Uterus (tissue), 4 donors: ENCODE measurements at places on chromosomes 1 and 21. TPM values are rescaled to one million over a fixed set of nuclear protein-coding genes. Genes with fewer than 3 reads are reported as not detected.

DNA sequence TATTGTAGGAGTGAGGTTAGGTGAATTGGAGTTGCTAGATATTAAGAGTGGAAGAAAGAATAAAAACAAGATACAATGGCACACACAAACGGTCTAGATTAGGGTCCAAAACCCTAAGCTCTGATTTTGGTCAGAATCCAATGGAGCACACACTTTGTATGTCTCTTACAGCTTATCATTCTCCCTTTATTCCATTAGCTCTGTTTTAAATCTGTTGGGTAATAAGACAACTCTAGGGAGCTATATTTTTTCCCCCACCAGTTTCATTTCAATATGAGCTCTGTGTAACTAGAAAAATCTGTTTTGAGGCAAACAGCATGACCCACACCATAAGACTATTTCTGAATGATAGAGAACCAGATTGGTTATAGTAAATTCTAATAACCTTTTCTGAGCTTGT, 465.6 kb downstream of the ADGRL2 start:
- no peaks in the 10 kb centered on the region for H3K27me3 ChIP-seq
- no peaks in the 10 kb centered on the region for H3K36me3 ChIP-seq
- no peak overlapping the region for H3K4me3 ChIP-seq
- no peak overlapping the region for H3K27ac ChIP-seq
- DNase-seq: no peak

DNA sequence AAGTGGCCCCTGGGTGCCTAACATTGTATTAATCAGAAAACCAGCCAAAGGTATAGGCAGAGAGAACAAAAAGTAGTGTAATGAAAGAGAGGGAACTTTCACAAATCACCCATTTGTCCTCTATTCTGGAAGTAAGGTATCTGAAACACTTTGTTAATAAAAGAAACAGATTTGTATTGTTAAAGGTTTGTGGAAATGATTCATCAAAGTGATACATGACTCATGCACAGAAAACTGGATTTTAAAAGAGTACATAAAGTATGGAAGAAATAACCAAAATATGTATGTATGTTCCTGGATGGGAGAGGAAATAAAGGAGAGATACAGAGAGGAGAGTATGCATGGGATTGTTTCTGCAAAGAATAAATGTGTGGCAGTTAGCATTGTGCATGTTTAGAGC, 126.8 kb downstream of the RGS21 start:
- H3K27me3 ChIP-seq: no peaks in the 10 kb centered on the region
- H3K4me3 ChIP-seq: no peak overlapping the region
- no peak for DNase-seq
- H3K36me3 ChIP-seq: no peaks in the 10 kb centered on the region

DNA sequence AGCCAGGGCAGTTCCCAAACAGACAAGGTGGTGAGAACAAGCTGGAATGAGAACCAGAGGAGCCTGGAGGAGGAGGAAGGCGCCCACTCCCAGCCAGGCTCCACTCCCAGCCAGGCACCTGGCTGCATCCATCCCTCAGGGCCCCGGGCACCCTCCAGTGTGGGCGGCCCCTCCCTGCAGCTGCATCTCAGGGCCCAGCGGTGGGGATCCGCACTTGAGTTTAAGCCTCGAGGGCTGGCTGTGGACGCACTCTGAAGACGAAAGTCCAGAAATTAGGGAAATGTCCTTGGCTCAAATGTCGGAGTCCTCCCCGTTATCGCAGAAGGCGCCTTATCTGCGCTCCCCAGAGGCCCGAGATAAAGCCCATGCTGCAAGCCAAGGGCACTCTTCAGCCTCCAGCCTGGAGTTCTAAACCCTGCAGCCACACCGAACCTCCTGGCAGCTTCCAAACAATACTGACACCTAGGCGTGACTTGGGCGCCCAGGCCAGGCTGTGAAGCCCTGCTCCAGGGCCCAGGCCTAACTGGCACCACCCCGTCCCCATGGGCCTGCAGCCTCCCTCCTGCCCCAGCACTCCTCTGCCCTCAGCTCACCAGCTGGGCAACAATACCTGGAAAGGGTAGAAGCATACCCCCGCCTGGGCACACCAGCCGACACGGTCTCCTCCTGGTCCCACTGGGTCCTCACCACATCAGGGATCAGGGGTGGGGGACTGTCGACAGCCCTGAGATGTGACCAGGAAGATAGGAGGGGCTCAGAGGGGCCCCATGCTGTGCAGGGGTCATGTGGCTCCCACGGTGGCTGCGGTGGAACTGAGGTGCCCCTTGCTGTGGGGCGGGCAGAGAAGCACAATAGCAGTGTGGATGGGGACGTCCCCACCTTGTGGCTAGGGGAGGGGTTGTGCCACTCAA, 184.8 kb upstream of the VAMP3 start:
- no peak overlapping the region for H3K4me3 ChIP-seq
- H3K27ac ChIP-seq: no peak overlapping the region
- H3K4me1 ChIP-seq: no peaks in the 10 kb centered on the region

- DNase-seq: no peak
- no peaks in the 10 kb centered on the region for H3K36me3 ChIP-seq
- no peaks in the 10 kb centered on the region for H3K4me1 ChIP-seq
- no peaks in the 10 kb centered on the region for H3K27me3 ChIP-seq
- no peak overlapping the region for H3K4me3 ChIP-seq
Measured at GRCh38 chr1:151828921-151829320, 2.7 kb downstream of the RORC start.

TRABD2B gene
- total RNA-seq: under 0.01 TPM

CD2 gene
- 0.35 TPM for total RNA-seq

FAM72C gene
- total RNA-seq: not detected
